Stimulated activated CD8-positive, alpha-beta memory T cell treated with anti-CD3 and anti-CD28 coated beads, Interleukin-4, amount 100 ng/mL, for 48 hours (primary cell): ENCODE measurements at places on chromosomes 4 and X.

GRCh38 chrX:132058975-132059374 is 35.9 kb downstream of the STK26 start:
- DNase-seq = no peak

DNA sequence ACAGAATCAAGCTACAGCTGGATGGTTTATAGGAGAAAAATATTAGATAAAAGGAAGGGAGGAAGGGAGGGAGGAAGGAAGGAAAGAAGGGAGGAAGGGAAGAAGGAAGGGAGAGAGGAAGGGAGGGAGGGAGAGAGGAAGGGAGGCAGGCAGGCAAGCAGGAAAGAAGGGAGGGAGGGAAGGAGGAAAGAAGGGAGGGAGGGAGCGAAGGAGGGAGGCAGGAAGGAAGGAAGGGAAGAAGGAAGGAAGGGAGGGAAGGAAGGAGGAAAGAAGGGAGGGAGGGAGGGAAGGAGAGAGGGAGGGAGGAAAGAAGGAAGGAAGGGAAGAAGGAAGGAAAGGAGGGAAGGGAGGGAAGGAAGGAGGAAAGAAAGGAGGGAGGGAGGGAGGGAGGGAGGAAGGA is 77.9 kb upstream of the C1QTNF7 start:
- DNase-seq = no peak

DNA sequence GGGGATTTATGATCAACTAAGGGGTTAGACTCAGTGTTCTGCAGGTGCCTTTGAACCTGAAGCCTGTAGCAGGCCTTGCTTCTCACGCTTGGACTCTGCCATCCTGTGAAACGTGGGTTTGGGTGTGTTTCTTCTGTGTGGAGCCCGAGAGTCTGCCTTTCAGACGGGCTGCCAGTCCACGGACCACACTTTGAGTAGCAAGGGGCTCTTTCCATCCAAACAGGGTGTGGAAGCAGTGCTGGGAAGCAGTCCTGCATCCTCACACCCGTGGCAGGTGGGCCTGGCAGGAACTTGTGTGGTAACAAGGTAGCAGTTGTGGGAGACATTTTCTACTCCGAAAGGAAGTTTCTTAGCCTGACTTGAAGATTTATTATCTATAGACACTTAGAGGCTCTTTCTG is 22.7 kb downstream of the RGS12 start:
- DNase-seq = peak; percentile 8

GRCh38 chr4:2384245-2384644 is 34.2 kb downstream of the ZFYVE28 start:
- DNase-seq = no peak

- DNase-seq = no peak
Observed at GRCh38 chr4:87857789-87858188, 25.0 kb downstream of the MEPE start.

DNA sequence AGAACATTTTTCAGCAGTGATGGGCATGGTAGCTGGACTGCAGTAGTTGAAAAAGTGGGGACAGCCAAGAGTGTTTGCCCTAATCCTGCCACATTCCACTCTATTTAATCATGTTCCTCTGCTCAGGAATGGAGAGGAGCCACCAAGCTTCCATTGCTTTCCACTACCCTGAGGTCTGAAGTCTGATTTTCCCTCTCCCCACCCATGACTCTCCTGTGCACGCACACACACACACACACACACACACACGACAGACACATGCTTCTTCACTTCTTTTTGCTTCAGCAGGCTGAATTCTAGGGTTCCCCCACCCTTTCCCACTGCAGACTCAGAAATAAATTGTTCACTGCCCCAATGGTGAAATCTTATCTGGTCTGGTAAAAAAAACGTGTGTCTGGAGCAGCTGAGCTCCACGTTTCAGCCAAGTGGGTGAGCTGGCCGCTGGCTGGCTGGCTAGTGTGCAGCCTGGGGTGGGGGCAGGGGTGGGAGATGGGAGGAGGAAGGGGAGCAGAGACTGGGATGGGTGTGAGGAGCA is 142.7 kb upstream of the NALF2 start:
- DNase-seq = no peak

DNA sequence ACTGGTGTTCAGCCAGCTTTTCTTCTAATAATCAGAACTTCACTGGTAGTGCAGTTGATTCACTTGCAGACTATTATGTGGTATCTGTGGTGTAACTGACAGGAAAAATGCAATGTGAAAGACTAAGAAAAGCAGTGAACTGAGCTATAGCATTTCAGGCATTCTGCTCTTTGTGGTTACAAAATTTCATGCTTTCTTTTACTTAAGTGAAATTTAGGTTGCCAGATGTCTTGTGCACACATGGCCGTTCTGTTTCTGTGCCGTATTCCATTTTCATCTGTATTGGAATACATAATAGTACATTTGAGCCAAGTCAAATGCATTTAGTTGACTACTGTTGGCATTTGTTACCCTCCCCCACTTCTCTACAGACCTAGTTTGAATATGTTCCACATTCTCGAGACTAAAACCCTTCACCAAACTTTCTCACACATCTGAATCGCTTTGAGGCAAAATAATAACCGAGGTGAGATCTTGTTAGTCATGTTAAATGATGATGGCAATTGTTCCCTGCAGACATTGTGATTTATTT is 8.2 kb downstream of the RTL3 start:
- no peak for DNase-seq

DNA sequence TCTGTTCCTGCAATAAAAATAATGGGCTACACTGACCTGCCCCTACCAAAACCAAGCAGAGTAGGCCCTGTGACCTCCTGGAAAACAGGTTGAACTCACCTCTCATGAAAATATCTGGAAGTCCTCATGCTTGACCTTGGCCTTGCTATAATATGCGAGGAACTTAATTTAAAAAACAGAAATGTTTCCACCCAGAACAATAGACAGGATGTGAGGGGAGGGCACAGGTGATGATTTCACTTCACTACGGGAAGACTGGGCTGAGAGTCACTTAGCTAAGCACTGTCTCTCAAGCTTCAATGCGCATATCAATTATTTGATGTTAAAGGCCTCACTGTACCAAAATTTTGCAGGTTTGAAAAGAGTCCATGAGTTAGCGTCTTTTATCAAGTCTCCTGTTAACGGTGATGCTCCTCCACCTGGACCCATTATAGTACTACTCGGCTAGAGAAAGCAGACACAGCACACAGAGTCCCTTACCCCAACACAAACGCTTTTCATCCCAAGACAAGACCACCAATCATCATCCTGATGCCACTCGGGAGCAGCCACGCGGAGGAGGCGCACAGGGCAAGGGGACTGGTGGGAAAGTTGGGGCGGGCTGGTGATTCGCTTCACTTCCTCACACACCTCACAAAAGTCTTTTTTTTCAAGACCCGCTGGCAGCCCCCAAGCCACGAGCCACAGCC is 25.9 kb downstream of the ZNF721 start:
- DNase-seq = no peak

- DNase-seq = no peak
Observed at GRCh38 chrX:134883137-134883700, 107.6 kb upstream of the SMIM10 start.

DNA sequence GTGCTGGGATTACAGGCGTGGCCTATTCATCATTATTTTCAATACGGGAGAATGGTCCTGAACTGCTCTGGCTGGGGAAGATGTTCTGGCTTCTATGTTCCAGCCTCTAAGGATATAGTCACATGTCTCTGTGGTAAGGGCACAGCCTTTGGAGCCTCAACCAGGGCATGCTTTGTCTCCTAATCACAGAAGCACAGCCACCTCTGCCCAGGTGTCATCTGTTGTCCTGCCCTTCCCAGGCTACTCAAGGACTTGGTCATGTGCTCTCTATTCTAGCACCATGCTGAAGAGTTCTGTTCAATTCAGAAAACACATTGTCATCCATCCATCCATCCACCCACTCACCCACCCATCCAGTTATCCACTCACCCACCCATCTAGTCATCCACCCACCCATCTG is 29.5 kb downstream of the ASMTL start:
- no peak for DNase-seq

DNA sequence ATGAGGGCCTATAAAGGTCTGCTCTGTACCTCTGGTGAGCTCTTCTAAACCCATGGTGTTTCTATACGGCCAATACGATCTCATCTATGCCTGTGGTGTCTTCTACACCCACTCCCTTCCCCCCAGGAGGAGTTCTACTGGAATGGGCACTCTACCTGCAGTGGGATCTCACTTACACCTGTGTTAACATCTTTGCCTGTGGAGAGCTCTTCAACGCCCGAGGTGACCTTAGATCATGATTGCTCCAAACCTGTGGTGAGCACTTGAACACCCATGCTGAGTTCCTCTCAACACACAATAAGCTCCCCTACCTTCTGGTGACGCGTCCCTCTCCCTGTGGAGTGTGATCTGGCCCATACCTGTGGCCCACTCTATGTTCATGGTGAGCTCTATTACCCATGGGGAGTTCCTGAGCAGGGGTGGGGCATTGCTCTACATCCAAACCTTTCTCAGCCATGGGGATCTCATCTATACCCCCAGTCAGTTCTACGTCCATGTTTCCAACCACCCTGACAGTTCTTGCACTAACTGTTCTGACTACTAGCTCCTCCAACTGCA is 48.6 kb downstream of the BCOR start:
- DNase-seq = no peak

- DNase-seq = no peak
Observed at GRCh38 chrX:10130354-10130753, 26.4 kb upstream of the CLCN4 start.

GRCh38 chr4:96519291-96519690 is 679.4 kb downstream of the PDHA2 start:
- no peak for DNase-seq

DNA sequence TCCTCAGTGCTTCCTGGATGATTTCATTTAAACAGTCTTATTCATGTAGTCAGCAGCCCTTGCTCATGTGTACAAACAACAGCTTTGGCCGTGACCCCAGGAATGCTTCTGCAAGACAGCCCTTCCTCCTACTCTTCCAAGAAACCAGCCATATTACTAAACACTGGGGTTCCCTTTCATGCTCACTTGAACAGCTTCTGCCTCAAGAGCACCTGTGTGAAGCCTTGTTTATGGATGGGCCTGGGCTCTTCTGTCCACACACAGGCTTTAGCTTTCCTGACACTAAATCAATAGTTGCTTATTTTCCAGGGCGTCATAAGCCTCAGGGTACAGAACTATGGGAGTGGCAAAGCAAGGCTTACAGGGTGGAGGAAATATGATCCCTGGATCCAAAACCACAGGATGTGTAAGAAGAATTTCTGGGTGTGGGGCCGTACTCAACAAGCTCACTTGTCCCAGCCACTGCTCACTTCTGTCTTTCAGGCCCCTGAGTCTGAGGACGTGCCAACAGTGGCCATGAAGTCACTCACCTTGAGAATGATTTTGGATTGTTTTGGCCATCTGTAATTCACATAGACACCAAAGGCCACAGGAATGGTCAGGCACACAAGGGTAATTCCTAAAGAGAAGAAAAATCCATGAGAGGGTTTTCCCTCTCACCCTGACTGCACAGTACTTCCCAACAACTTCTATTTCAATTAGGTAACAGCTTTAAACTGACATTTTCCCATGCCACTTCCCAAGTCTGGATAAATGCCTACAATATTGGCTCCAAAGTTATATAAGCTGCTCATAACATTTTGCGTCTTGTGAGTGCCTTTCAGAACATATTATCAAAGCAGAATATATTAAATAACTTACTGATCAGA is 17.7 kb downstream of the SLC10A6 start:
- no peak for DNase-seq

DNA sequence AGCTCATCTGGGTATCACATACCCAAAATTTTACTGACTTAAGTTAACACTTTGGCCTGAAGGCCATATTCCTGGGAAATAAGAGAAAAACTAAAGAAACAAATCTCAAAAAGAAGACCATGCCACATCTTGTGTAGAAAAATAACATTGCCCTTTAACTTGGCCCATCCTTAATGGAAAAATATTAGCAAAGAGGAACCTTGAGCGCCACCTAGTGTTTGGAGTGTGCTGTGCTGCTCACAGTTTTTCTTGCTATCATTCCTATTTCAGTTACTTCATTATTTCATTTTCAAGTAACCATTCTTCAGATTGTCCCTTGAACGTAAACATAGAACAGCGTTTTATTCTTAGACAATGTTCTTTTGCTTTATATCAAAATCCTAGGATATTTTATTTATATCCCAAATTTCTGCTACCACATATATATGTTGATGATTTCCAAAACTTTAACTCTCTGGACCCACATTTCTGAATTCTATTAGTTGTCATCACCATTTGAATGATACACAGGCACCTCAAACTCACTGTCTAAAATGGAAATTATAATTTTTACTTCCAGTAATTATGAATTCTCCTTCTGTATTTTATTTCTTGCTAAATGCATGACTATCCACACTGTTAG is 999.0 kb upstream of the ADGRL3 start:
- peak; percentile 59 for DNase-seq

DNA sequence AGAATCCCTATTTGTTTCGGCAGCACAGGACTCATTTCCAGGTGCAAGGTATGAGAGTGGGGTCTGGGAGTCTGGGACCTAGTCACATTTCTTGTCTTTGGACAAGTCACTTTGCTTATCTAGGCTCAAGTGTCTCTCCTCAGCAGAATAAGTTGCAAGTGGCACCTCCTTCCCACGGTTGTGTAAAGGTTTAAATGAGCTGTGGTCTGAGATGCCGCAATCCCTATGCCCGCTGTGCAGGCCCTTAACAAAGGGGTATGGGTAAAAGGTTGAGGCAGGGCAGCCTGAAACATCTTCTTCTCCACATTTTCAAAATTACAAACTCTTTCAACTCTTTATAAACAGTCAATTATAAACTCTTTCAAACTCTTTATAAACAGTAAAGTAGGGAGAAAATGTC is 93.7 kb downstream of the RTL5 start:
- DNase-seq = no peak

- DNase-seq = peak; percentile 36
Observed at GRCh38 chr4:21765810-21766407, 182.7 kb downstream of the KCNIP4 start.

DNA sequence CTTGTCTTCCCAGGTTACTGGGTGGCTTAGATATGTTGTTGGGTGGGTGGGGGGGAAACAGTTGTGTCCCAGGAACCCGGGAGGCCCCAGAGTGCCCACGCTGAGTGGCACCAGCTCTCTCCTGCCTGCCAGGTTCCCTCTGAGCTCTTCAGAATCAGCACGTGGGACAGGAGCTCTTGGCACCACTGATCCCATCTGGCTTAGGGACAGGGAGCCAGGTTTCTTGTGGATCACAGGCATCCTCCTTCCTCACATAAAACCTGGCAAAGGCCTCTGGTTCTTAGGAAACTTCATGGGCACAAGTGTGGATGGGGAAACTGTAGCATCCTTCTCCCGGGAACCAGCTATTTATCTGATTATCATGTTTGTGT is 3.4 kb downstream of the GPR78 start:
- DNase-seq = no peak

GRCh38 chr4:168549143-168549542 is 52.3 kb downstream of the PALLD start:
- no peak for DNase-seq

- no peak for DNase-seq
Observed at GRCh38 chr4:163556650-163557391, 62.3 kb downstream of the TMA16 start.
